ENCODE measurements at places on chromosomes 2 and 18.

GRCh38 chr18:45317948-45318640 lies 297.2 kb upstream of the SLC14A2 start:
- no peak for DNase-seq

- no peak for DNase-seq
Observed at GRCh38 chr2:218270721-218271486, 585 bp downstream of the PNKD start.

GRCh38 chr2:171735991-171736710 lies 48.9 kb downstream of the DYNC1I2 start:
- DNase-seq: no peak

- no peak for DNase-seq
Observed at GRCh38 chr2:139031722-139032121, 251.5 kb upstream of the NXPH2 start.

- no peak for DNase-seq
Observed at GRCh38 chr2:169073963-169074751, 4.8 kb downstream of the DHRS9 start.

GRCh38 chr2:205633994-205634393 lies 48.3 kb upstream of the NRP2 start:
- no peak for DNase-seq

All from left hindlimb (tissue), 1 donor.